H4 (cell line): ENCODE measurements at places on chromosomes 2 and 18. TPM values are rescaled to one million over a fixed set of nuclear protein-coding genes. Genes with fewer than 3 reads are reported as not detected.

MROH2A gene
- total RNA-seq = 0.02 TPM in 1 of 2 replicates, not detected in the other

SULT1C4 gene
- total RNA-seq = 0.23 TPM in 1 of 2 replicates, not detected in the other

ABHD1 gene
- 0.12 TPM in 1 of 2 replicates, not detected in the other for total RNA-seq

MERTK gene
- total RNA-seq = 0.25 and 0.62 TPM in 2 replicates

RAPGEF4 gene
- 0.72 and 1.7 TPM in 2 replicates for total RNA-seq

SERPINB11 gene
- total RNA-seq = not detected in 2 replicates

PRKCE gene
- total RNA-seq = 22.4 and 30.9 TPM in 2 replicates

MAP4K4 gene
- 17.8 and 26.4 TPM in 2 replicates for total RNA-seq

DNA sequence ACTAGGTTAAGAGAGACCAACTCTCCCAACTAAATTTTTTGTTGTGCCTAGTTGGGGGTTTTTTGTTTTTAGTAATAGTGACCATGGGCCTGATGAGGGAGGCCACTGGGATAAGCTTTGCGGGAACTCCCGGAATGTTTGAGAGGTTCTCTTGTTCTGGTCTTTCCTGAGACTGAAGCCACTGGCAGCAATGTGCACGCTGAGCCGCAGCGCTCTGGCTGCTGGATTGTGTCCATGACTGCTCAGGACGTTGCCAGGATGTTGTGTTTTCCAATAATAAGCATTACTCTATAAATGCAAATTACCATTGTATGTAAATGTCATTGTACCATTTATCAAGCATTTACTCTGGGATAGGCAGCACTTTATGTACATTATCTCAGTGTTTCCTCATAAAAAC lies 126.1 kb downstream of the GALNT1 start:
- no peak for DNase-seq

DNA sequence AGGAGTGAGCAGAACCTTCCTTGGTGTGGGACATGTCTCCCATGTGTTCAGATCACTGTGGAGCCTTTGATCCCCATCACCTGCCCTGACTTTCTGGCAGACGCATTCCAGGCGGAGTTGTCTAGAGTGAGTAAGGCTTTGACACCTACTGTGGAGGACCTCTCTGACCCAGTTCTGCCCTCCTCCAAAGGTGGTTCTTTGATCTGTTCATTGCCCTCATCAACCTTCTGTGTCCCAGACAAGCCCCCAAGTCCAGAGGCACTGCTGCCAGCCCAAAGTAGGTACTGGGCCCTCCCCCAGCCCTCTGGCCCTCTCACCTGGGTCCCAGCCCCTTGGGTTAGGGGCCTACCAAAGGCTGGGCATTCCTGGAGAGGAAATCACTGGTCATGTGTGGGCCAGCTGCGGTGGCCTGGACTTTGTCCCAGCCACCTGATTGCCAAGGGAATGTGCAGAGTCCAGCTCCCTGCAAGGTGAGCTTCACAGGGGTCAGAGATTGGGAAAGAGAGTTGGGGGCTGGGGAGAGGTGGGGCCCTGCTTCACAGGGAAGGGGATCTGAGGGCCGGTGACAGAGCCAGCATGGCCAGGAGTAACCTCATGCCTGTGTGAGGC lies 12.1 kb upstream of the FAHD2A start:
- DNase-seq = no peak

GRCh38 chr18:5543773-5544389 lies at the start of gene EPB41L3:
EPB41L3 (minus strand) TSS chr18:5543997; CDS start chr18:5489183, 54,814 bp downstream.
- no peak for DNase-seq

GRCh38 chr18:63774511-63774910 lies 707 bp upstream of the SERPINB7 start:
- DNase-seq = no peak

- peak; percentile 14 for DNase-seq
Observed at GRCh38 chr2:169275696-169276444, 86.5 kb downstream of the LRP2 start.

DNA sequence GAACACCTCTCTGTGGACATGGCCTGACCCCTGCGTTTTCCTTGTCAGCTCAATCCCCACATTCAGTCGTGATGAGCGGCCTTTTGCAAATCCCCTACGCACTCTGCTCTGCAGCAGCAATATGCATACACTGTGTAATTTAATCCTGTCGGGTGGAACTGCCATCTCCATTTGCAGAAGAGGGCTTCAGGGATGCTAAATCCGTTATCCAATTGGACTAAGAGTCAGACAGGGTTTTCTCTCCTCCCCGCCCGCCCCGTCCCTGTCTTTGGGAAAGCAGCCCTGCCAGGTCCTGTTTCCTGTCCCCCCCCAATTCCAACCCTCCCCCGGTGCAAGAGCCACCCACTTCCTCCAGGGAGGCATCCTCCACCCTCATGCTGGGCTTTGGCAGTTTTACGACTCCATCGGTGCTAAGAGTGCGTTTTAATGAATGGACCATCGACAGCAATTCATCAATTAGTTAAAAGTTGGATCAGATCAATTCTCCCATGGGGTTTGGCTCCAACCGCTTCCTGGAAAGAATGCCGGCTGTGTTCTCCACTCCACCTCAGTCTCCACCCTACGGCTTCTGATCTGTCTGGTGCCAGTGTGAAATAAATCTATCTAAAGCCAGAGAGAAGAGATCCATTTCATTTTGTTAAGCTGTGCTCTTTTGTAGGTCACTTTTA lies 53.5 kb upstream of the ASAP2 start:
- DNase-seq = no peak

- peak; percentile 57 for DNase-seq
Observed at GRCh38 chr2:10584242-10584753, 105.5 kb downstream of the NOL10 start.

DNA sequence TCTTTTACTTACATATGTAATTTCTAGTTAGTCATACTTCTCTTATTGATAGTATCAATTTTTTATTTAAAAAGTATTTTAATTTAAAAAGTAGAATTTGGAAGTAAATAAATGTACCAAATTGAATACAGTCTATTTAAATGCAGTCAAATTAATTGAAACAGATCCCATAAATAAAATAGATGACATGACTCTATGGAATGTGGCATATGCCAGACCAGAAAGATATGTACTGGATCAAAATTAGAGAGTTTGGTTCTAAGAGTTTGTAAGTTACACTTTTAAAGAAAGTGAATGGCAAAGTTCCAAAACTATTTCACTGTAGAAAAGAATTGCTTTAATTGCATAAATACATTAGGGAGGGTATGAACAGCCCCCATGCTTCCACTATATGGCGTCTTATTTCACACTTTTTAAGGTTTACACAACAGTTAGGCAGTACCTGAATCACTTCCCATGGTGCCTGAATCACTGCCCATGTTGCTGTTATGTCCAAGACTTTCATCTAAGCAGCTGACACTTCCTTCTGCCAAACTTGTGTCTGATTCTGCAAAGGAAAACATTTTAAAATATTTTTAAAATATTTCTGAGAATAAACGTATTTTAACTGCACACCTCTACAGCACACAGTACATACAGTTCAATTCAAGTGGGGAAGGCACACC lies 25.2 kb downstream of the IFIH1 start:
- DNase-seq = no peak

- peak; percentile 46 for DNase-seq
Observed at GRCh38 chr18:74598350-74599001, 806 bp downstream of the ZNF407 start.

DNA sequence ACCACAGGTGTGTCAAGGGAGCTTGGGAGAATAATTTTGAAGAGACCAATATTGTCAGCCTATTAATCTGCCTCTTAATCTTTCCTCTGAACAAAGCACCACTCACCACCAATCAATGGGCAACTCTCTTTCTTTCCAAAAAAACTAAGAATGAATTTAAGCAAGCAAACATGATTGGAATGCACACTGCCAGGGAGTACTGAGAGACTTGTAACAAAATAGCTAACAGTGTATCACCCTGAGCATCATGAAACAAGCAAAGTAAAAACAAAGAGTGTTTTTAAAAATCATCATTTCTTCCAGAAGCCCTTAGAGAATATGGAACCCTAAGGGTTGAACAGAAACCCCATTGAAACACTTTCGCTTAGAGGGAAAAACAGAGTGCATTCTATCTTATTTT lies 299.7 kb downstream of the DSEL start:
- no peak for DNase-seq

GRCh38 chr2:20465716-20466394 lies 19.0 kb downstream of the RHOB start:
- DNase-seq = no peak

- DNase-seq = peak; percentile 94
Observed at GRCh38 chr18:77067291-77068061, 65.1 kb downstream of the MBP start.
